Stimulated activated CD8-positive, alpha-beta memory T cell treated with anti-CD3 and anti-CD28 coated beads, Interleukin-4, amount 100 ng/mL, for 4 hours (primary cell): ENCODE measurements at places on chromosomes 11 and 22.

DNA sequence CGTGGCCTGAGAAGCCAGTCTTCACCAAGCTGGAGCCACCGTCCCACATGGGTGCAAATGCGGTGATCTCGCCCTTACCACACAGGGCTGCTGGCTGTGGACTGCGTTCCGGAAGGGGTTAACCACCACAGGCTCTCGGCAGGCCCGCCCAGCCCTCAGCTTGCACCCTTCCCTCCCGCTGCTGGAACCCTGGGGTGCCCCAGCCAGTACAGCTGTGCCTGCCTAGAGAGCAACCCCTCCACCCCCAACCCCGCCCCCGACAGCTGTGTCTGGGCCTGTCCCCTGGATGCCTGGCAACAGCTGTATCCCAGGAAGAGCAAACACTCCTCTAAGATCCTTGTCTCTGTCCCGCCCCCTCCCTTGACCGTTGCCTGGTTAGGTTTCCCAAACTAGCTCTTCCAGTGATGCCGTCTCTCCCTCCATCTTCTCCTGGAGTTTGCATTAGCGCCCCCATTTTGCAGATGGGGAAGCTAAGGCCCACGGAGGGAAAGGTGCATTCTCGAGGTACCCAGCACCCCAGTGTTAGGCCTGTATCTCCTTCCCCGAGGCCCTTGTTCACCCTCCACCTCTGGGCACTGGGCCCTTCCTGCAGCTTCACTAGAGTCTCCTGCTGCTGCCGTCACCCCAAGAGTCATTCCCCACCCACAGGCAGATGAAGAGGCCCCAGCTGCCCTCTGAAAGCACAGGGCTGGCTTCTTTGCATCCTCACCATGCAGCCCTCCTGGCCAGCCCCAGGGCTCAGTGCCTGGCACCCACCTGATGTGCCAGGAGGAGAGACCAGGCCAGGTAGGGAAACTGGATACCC lies 12.6 kb upstream of the COX8A start:
- DNase-seq = no peak

DNA sequence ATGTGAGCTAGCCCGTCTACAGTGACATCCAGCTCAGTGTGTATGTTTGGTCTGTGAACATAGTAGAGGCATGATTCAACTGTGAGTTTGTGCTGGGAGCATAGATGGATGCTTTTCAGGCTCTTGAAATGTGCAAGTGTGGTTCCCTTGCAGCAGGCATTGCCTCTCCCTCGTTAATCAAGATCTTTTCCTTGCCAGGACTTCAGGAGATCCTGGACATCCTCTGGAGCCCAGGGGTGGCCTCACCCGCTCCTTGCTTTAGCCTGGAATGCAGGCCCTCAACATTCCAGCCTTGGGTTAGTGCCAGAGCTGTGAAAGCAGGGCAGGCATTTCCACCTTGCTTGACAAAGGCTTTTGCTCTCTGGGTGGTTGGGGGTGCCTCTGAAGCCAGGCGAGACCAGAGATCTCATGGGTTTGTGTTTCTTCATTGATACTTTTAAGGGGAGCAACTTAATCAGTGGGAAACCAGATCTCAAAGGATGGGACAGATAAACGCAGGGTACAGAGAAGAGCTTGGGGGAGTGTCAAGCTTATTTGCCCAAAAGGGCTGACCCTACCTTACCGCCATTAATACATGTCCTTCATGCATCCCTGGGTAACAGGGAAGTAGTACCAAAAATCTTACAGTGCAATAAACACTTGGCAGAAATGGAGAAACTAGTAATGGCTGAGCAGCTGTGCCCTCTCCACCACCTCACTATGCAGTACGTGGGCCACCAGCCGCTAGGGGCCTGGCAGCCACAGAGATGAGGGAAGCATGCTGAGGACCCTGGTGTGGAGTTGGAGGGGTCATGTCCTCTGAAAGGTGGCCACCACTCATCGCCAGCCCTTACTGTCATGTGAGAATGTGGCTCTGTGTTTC lies 72.1 kb downstream of the PTPRJ start:
- no peak for DNase-seq

DNA sequence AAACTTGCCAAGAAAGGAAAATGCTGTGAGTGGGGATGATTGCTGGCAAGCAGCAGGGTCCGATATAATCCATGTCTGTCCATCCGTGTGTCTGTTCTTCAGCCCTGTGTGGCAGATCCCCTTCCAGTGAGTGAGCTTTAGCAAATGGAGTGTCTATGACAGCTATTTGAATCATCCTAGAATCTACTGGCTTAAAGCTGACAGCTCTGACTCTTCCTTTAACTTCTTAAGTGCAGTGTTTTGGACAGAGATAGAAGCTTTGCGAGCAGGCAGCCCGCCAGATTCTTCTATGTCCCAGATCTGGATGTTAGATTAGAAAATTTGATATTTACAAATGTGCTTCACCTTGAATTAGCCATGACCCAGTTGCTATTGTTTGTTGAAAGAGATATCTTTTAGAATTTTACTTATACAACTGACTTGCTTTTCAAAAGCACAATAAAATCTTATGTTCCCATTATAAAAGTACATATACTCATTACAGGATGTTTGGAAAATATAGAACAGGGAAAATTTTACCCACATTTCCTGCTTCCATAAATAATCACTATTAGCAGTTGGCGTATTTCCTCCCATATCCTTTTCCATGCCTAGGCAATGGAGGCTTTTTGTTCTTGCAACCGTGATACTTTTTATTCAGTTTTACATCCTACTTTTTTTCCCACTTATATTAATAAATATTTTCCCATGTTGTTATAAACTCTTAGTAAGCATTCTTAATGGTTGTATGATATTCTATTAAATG lies 124.5 kb downstream of the COMMD9 start:
- no peak for DNase-seq

GRCh38 chr11:12639388-12639787 lies 34.8 kb upstream of the TEAD1 start:
- no peak for DNase-seq

GRCh38 chr11:75597636-75598035 lies 35.6 kb downstream of the SERPINH1 start:
- no peak for DNase-seq

GRCh38 chr11:1180171-1180570 lies 22.4 kb downstream of the MUC5AC start:
- no peak for DNase-seq
